H7 (cell line): ENCODE measurements at places on chromosomes 2 and 18.

- no peak for DNase-seq
Observed at GRCh38 chr2:28293416-28293815, 99.2 kb upstream of the FOSL2 start.

- DNase-seq = no peak
Observed at GRCh38 chr2:195477248-195477995, 179.6 kb upstream of the SLC39A10 start.

DNA sequence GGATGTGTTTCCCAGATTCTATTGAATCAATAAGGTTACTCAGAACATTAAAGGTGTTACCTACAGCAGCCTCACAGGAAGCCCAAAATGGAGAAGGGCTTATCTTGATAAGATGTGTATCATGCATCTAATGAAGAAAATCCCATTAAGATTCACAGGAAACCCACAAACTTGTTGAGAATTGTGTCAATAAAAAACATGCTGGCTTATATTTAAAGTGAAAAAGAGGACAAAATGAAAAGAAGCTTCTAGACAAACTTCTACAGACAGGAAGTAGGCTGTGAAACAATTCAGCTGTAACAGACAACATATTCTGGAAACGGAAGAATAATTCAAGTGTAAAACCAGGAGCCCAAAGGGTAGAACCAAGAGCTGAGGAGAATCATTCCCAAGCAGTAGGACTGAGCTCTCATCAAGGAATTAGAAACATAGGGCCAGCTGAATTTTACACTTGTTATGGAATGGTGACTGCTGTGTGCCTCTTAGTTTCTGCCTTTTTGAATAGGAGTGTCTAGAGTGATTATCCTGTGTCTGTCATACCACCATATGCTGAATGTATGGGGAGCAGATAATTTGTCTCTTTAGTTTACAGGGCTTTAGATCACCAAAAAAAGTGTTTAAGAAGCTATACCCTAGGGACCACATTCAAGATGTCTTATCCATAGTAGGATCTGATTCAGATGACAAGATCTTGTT lies 9.6 kb downstream of the IMMT start:
- no peak for DNase-seq

DNA sequence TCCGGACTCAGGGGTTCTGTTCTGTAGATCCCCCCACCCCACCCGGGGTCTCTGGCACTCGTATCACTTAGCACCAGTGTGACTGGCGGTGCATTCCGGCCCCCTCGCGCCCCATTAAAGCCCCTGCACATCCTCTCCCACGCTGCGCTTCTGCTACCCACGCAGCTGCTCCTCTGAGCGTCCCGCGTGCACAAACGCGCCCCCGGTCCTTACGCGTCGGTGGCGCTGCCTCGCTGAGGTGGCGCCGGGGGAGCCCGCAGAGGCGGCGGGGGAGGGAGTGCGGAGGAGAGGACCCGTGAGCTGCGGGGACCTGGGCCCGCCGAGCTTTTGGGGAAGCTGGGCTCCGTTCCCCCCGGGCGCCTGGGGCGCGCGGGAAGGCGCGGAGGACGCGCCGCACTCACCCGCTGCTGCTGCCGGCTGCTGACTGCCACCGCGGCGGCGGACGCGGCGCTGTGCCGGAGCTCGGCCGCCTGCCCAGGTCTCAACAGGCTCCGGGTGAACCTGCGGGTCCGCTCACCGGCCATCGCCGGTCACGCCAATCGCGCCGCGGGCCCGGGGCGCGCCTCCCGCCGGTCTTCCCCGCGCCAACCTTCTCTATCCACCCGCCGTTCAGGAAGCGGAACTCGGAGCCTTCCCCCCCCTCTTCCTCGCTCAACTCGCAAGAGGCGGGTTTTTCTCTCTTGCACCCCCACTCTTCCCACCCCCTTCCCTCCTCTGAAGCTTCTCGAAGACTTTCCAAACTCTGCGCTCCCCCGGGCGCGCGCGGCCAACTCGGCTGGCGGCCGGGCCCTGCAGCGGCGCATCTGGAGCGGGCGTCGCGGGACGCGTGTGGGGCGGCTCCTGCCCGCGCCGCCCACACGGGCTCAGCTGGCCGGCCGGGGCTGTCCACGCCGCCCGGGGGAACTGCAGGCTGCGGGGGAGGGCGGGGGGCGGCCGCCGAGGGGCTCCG lies at the start of gene DOCK10:
Gene DOCK10 (minus strand): TSS at position 618 of the 949 bp plus-strand sequence. CDS start 94 bp downstream, at position 524.
- peak; percentile 68 for DNase-seq

DNA sequence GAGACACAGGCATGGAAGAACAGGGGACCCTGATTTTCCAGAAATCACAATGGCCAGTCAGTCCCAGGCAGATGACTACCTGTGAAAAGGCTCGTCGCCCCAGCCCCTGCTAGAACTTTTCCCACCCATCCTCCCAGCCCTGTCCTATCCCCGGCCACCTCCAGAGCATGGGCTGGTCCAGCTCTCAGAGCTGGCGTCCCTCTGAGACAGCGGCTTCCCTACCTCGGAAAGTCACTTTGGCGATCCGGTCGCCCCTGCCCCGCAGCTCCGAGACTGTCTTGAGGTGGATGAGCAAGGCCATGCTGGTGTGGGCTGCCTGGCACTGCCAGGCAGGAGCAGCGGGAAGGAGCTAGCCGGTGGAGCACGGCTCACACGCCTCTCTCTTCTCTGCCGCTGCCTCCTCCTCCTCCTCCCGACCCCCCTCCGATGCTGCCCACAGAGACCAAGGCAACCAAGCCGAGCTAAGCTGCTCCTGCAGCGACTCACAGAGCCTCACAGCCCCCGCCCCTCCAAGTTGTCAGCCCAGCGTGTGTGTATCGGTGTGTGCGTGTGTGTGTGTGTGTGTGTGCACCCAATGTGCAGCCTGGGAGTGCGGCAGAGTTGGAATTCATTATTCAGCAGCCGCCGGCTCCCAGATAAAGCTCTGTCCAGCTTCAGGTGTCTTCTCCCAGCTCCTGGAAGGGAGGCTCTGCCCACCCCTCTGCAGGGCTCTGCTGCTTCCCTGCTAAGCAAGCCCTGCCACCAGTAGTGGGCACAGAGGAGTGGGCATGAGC lies 80.5 kb upstream of the OTOF start:
- DNase-seq = peak; percentile 79

- peak; percentile 57 for DNase-seq
Observed at GRCh38 chr2:12716032-12716281, 779 bp upstream of the TRIB2 start.

DNA sequence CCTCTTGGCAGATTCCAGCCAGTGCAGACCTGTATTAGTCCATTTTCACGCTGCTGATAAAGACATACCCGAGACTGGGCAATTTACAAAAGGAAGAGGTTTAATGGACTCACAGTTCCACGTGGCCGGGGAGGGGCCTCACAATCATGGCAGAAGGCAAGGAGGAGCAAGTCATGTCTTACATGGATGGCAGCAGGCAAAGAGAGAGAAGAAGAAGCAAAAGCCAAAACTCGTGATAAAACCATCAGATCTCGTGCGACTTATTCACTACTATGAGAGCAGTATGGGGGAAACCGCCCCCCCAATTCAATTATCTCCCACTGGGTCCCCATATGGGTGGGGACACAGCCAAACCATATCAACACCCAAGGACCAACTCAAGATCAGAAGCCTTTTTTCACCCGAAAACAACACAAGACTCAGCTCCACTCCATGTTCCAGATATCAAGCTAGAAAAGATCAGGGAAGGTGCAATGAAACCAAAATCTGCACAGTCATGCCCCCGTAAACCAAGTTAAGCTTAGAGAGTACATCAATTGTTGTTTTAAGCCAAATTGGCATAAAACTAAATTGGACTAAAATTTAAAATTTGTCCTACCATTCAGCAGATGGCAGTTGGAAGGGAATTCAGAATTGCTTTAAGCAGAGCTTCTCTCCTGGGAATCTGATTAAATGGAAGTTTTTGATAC lies 55.6 kb upstream of the FAM124B start:
- DNase-seq = no peak
